ENCODE measurements at places on chromosomes 13 and 19.

- DNase-seq, result peak; percentile 94
These were observed 2.7 kb upstream of the CNN1 start for GRCh38 chr19:11535792-11536595.

- no peak for DNase-seq
These were observed 9.0 kb downstream of the DHRS12 start for GRCh38 chr13:51794964-51795363.

DNA sequence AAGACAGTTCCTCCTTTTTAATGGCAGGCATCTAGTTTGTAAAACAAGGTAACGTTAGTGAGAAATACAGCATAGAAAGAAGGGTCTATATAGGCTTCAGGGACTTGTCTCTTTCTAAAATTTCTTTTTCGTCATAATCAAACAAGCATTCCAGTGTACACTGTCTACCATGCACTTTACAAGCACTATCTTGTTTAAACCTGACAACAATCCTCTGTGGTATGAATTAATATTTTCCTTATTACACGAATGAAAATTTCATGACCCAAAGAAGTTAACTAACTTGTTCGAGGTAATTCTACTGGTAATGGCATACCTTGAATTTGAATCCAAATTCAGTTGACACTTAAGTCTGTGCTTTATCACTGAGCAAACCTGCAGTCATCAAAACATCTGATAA is 399.7 kb upstream of the NBEA start:
- no peak for DNase-seq

DNA sequence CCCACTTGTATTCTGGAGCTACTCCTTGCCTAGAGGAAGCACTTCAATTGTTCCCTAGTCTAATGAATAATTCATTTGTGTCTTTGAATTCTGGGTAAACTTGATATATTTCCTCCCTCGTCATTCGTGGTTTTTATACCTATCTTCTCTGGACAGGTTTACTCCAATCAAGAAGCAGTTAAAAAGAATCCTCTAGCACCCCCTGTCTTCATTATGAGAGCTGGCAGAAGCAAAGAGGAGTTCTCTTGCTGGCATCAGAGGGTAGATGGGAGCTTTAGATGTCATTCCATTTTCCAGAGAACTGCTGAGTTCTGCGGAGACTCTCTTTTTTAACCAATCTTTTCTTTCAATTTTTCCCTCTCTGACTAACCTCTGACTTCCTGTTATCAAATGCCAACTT is 627.7 kb downstream of the FGF9 start:
- DNase-seq, result no peak

Measured in RWPE1 (cell line).